Cerebellar nuclear complex (tissue), 1 donor: ENCODE measurements at places on chromosomes 7 and 10.
A peak's percentile ranks its signal among the peaks of the same experiment; 100 is the strongest.

- no peak for DNase-seq
Measured at GRCh38 chr7:33500703-33501701, 371.6 kb downstream of the BBS9 start.

DNA sequence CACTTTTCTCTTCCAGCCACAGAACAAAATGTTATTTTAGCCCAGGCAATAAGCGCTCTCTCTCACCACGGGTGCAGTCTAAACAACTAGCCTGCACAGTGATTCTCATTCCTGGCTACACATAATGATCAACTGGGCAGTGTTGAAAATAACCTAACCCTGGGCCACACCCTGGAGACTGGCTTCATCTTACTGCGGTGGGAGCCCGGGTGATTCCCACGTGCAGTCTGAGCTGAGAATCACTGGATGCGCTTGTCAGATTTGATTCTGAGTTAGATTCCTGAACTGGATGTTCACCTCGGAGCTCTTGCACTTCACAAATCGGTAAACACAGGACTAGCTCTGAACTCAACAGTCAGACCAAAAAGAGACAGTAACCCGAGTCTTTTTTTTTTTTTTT, 14.9 kb downstream of the ZC3HAV1 start:
- no peak for DNase-seq

DNA sequence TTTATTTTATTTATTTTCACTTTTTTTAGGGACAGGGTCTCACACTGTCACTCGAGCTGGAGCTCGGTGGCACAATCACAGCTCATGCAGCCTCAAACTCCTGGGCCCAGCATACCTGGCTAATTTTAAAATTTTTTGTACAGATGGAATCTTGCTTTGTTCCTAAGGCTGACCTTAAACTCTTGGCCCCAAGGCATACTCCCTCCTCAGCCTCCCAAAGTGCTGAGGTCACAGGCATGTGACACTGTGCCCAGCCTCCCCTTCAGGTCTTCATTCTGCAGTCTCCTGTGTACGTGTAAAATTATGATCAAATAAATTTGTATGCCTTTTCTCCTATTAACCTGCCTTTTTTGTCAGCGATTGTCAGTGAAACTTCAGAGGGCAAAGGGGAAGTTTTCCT, 17.8 kb upstream of the TCTN3 start:
- DNase-seq = no peak

GRCh38 chr7:18861514-18862118, 255.8 kb downstream of the TWIST1 start:
- DNase-seq = no peak

DNA sequence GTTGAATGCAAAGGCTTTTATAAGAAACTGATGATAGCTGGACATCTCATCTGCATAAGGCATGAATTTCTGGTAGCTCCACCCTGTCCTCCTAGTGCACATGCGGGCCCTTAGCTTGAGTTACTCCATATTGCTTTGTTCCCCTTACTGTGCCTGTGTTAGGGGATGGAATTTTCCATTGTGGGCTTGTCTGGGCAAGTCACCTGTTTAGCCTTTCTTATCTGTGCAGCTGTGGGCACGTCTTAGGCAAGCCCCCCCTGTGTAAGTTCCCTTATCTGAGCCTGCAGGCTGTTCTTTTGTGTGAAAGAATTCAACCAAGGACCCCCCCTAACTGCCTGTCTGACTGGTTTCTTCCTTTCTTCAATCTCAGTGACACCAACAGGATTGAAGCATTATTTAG, 14.5 kb upstream of the CROT start:
- DNase-seq = no peak

DNA sequence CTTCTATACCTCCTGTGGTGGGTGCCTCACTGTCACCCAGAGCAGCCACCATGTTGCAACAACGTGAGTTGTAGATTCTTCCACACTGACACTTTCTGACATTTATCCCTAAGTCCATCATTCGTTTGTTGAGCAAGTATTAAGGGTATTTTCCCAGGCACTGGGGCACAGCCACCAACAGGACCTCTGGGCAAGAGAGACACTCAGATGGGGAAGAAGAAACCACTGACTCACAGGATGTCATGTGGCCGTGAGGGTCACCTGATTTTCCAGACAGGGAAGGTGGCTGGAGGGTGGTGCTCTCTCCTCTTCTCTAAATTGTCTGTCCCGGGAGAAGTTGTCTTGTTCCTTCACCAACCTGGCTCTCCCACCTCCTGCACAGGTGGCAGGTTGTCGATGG, 51.7 kb upstream of the PPIF start:
- no peak for DNase-seq

- DNase-seq = no peak
Measured at GRCh38 chr7:19480383-19480782, 228.5 kb downstream of the POLR1F start.

DNA sequence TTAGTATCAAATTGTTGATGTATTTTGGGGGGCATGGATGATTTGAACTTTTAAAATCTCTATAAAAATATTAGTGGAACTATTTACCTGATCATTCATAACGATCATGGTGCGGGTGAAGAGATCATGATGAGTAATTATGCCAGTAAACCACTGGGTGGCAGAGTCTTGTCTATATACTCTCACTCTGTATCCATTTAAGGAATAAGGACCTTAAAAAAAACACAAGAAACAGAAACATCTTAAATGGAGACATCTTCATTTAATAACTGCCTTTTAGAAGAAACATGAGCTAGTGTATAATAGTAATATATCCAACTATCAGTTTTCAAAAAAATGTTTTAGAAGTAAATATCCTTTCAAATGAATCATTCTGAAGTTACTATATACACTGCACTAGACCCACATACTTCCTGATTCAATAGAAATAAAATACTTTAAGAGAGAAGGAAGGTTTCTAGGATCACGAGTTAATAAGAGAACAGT, 84.0 kb downstream of the NRBF2 start:
- DNase-seq = peak; percentile 34

GRCh38 chr10:97087296-97087695, 98.5 kb downstream of the SLIT1 start:
- DNase-seq = no peak

DNA sequence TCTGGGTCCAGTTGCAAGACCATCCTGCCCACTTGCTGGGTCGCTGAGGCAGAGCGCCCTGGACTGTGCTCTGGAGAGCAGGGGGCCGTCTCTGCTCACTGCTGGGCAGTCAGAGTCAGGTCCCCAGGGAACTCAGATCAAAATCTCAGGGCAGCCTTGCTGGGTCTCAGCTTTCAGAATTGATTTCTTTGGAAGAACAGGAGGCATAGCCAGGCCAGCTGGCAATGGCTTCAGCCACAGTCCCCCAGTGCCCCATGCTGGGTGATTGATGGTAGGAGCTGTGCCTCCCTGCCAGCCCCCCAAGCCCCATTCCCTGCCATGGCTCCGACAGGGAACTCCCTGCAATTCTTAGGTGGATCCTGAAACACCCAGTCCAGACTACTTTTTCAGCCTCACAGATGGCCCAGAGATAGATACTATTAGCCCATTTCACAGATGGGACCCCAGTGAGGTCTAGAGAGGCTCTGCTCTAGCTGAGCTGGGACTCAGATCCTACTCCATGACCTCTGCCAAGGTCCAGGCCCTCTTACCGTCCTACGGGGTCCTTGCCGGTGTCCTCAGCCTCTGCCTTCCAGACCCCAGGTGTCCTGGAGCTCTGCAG, 467 bp downstream of the MMRN2 start:
- DNase-seq = no peak

DNA sequence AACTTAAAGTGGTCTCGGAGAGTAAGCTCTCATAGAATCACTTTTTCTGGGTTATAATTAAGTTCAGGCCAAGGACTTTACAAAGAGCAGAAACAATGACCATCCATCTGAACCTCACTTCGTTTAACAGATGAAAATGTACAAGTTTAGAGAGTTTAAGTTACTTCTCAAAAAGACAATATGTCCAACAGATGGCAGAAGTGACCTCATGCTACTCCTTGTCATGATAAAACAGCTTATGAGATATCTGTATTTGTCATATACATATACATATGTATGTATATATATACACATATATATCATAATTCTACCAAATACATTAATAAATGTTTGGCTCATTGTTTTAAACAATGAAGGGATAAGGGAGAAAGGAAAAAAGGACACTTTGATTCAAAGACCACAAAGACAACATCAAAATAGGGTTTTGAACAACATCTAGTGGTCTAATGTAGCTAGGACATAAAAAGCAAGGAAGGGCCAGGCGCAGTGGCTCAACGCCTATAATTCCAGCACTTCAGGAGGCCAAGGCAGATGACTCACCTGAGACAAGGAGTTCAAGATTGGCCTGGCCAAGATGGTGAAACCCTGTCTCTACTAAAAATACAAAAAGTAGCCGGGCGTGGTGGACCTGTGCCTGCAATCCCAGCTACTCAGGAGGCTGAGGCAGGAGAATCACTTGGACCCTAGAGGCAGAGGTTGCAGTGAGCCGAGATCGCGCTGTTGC, 17.8 kb downstream of the NAPEPLD start:
- DNase-seq = no peak

DNA sequence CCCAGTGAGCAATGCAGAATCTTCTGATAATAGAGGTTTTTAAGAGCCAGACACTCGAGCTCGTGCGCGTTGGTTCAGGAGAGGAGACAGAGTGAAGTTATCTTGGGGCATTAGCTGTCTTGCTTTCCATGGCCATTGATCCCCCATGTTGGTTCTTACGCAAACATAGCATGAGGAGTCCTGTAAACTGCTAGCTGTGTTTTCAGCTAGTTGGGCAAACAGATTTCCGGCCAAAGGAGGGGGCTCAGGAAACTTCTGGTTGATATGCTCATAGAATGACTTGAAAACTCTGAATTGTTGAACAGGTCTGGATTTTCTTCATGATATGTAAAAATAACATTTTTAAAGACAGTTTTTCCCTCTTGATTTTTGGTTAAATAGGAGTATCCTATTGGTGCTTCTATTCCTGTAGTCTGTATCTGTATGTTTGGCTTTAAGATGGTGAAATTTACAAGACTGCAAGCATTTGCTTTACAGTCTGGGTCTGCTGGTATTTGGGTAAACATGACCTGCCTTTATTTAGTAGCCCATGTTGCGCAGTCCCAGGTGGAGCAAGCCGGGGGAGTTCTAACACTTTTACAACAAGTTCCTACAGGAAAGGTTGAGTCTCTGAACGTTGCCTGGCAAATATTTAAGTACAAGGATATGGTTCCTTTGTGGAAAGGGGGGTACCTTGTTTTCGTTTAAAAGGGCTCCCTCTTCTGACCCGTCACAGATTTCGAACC, 218.4 kb upstream of the KCND2 start:
- DNase-seq = no peak

GRCh38 chr10:8908013-8908412, 853.5 kb downstream of the GATA3 start:
- DNase-seq = no peak

GRCh38 chr7:94374721-94375566, 19.8 kb upstream of the COL1A2 start:
- DNase-seq = no peak

DNA sequence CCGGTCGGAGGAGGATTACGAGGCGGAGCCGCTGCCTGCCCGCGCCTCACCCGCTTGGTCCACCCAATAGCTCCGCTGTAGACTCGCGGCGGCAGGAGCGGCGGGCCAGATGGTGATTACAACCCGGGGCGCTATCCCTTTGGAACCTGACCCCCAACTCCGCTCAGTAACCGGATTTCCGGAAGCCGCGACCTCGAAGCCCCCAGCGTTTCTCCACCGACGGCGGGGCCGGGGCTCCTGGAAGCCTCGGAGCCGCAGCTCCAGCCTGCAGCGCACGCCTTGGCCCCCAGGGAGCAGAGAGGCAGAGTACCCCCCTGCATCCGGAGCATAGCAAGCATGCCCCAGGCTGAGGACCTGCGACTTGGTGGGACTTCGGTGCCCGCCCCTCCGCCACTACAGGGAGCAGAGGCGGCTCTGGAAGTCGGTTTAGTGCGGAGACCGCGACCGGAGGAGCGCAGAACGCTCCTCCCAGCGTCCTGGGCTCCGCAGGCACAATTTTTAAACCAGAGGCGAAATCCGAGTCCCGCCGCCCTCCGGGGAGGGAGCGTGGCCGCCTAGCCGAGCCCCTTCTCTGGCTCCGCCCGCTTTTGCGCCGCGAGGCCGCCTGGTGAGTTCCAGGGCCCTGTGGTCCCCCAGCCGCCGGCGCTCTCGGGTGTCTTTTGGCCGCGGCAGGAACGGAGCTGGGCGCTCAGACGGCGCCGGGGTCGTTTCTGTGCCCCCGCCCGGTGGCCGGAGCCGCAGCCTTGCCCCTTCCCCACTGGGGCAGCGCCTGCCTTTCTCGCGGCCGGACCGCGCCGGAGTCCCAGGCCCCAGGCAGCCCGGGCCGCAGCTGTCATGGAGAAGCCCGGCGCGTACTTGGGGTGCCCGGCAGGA, 28.2 kb upstream of the BMS1 start:
- DNase-seq = no peak

GRCh38 chr10:58698777-58699356, 186.2 kb downstream of the BICC1 start:
- no peak for DNase-seq

DNA sequence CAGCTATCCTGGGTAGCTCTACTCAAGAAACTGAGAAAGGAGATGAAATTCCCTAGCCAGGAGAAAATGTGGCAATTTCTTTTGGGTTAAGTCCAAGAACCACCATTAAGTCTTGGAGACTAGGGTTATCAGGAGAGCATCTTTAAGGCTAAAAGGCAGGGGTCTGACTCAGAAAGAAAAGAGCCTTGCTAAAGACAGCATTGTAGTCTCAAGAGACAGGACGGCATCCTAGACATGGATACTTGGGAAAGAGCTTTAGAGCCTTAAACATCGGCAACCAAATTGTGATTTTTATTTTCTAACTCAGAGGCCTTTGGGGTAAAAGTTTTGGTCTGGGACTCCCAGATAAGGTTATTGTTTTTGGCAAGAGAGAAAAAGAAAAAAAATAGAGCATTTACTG, 83.1 kb downstream of the FAS start:
- no peak for DNase-seq

DNA sequence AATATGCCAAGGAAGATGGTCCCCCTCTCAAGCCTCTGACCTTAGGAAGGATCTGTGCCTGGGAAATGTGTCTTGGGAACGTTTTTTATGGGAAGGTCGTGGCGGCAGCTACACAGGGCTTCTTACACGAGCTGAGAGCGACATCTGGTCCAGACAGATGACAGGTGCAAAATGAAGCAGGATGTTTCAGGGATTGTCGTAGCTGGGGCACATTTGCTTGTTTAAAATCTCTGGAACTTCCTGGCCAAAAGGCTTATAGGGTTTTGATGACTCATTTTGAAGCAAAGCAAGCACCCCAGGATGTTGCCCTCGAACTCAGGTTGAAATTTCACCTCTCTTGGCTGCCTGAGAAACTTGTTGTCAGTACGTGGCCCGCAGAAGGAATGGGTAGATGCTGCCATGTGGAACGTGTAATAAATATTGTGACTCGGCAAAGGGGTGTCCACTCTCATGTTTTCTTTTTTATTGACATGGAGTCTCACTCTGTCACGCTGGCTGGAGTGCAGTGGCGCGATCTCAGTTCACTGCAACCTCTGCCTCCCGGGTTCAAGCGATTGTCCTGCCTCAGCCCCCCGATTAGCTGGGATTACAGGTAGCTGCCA, 117.5 kb downstream of the CAMK1D start:
- DNase-seq = no peak

DNA sequence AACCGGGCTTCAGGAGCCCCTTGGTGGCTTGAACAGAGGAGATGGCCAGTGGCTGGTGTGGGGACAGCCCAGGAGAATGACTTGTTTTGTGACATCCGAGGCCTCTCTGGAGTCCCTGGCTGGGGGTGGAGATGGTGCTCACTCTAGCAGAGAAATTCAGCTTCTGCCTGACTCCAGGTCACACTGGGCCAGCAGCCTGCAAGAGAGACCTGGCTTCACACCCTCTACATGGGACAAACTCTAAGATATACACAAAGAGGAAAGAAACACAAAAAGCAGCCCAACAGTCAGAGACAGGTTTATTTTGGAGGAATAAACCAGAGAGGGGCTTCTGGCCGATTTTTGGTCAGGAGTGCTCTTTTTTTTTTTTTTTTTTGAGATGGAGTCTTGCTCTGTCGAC, 132.8 kb downstream of the ELFN1 start:
- no peak for DNase-seq
